ENCODE measurements at places on chromosomes 12 and 14.

- no peak for DNase-seq
These were observed 37.8 kb upstream of the ITPR2 start for GRCh38 chr12:26870491-26871419.

- DNase-seq = no peak
These were observed 38.7 kb downstream of the P2RX4 start for GRCh38 chr12:121248622-121249021.

GRCh38 chr12:88182416-88182815, 40.3 kb downstream of the TMTC3 start:
- DNase-seq = no peak

- DNase-seq = no peak
These were observed 177.2 kb upstream of the NTF3 start for GRCh38 chr12:5254703-5255102.

DNA sequence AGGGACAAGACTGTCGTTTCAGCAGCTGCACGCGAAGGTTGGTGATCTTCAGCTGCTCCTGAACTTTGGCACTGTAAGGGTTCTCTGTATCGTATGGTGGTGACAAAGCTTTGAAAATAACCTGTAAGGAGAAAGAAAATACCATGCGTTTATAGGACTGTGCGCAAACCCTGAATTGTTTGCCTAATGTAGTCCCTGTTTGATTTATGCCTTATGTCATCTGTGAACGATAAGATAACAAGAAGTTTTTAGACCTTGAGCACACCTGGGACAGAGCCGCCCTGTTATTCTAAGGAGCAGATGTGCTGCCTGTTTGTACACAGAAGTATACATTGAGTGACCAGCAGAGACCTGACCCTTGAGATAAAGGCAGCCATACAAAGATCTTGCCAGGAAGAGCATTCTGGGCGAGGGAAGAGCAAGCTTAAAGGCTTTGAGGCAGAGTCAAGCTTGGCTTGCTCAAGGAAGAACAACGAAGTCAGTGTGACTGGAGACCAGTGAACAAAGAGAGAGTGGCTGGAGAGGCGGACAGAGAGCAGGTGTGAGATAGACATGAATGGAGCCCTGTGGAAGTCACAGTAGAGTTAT, 52.4 kb downstream of the NTN4 start:
- no peak for DNase-seq

GRCh38 chr12:122889761-122890520, 6.0 kb downstream of the VPS37B start:
- DNase-seq = no peak

GRCh38 chr14:54446161-54446693, 5.1 kb upstream of the CNIH1 start:
- no peak for DNase-seq

- no peak for DNase-seq
These were observed 5.5 kb downstream of the AQP2 start for GRCh38 chr12:49955899-49956662.

DNA sequence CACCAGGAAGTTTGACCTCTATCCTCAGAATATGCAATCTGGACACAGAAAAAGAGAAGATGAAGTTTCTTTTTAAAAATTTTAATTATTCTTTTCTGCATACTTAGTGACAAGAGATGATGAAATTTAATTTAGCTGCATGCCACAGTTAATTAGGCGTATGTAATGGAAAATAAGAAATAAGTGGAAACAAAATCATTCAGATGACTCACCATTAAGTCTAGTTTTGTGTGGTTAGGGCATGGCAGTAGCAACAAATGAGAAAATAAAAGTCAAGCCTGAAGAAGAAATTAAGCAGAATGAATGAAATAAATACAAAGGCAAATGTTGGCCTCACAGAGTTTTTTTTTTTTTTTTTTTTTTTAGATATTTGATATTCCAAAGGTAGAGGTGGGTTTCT, 30.9 kb upstream of the KLRD1 start:
- DNase-seq = no peak

DNA sequence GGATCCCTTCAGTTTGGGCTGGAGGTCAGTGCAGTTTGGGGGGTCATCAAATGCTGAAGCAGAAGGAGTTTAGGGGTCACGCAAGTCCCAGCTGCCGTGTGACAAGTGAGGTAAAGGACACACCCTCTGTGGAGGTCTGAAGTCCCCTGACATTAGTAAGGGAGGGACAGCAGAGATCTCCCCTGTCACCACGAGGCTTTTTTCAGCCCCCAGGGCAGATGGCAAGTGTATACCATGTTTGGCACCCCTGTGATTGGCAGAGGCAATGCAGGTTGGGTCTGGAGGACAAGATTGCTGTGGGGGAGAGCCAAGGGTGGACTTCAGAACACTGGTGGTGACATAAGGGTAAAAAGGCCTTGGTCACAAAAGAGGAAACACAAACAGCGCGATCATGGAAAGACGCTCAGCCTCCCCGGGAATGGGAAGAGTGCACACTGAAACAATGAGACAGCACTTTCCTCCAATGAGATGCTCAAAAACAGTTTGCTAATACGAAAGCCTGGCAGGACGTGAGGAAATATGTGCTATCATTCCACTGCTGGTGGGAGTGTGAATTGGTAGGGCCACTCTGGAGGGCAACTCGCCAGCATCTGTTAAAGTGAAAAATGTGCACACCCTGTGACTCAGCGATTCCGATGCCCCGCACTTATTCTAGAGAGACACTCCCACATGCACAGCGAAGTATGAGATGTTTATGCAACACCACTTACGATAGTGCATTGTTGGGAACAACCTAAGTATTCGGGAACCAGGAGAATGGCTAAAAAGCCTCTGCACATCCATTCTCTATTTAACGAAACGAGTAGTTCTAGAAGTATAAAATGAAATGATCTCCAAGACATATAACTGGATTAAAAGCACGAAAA, 14.4 kb upstream of the CD27 start:
- peak; percentile 93 for DNase-seq

GRCh38 chr12:57431654-57432188, 878 bp upstream of the R3HDM2 start:
- no peak for DNase-seq

DNA sequence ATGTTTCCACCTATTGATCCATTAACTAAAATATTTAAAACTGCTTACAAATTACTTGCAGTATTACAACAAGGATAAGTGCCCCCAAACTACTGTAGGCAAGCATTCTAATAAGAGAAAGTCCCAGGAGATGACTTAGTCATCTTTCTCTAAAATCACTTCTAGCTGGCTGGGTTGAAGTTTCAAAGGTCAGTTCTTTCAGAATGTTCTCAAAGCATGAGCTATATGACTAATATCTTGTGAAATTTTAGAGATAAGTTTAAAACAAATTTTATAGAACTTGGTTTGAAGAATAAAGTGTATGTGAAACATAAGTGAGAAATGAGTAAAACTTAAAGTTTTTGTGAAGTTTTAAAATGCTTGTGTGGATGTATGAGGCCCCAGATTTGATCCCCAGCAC, 24.3 kb upstream of the OR6J1 start:
- DNase-seq = no peak

DNA sequence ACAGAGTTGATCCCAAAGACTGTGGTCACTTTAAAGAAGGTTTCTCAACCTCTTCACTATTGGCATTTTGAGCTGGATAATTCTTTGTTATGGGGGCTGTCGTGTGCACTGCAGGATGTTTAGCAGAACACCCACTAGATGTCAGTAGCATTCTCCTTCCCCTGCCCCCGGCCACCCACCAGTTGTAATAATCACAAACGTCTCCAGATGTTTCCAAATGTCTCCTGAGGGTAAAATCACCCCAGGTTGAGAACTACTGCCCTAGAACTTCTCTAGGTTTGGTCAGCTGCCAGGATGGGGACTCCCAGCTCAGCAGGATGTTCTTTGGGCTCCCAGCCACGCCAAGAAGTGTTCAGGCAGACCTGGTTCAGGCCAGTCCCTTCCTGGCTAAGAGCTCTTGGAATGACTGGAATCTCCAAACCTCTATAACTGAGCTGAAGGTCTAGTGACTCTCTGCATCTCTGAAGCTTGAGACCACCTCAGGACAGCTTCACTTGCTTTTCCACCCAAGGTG, 12.5 kb upstream of the AJUBA start:
- peak; percentile 40 for DNase-seq

- DNase-seq = no peak
These were observed at the start of gene IL23A for GRCh38 chr12:56338308-56339157. IL23A (plus strand) TSS chr12:56338884; CDS start chr12:56339045, 161 bp downstream.

DNA sequence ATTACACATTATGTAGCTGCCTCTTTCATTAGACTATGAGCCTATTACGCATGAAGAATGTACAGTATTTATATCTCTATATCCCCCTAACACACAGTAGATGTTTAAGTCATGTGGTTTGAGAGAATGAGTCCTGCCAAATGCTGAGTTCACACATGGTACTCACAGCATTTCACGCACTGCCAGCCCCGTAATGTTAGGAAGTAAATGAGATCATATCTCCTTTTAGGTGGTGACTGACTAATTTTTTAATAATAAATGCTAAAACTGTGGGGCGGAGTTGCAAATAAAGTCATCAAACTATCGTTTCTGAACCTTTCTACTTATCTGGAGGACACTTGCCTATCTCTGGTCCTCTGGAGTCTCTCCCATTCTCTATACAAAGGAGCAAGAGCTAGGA, 343.8 kb downstream of the ADAMTS20 start:
- no peak for DNase-seq

GRCh38 chr14:65878586-65878985, 466.1 kb downstream of the FUT8 start:
- no peak for DNase-seq

DNA sequence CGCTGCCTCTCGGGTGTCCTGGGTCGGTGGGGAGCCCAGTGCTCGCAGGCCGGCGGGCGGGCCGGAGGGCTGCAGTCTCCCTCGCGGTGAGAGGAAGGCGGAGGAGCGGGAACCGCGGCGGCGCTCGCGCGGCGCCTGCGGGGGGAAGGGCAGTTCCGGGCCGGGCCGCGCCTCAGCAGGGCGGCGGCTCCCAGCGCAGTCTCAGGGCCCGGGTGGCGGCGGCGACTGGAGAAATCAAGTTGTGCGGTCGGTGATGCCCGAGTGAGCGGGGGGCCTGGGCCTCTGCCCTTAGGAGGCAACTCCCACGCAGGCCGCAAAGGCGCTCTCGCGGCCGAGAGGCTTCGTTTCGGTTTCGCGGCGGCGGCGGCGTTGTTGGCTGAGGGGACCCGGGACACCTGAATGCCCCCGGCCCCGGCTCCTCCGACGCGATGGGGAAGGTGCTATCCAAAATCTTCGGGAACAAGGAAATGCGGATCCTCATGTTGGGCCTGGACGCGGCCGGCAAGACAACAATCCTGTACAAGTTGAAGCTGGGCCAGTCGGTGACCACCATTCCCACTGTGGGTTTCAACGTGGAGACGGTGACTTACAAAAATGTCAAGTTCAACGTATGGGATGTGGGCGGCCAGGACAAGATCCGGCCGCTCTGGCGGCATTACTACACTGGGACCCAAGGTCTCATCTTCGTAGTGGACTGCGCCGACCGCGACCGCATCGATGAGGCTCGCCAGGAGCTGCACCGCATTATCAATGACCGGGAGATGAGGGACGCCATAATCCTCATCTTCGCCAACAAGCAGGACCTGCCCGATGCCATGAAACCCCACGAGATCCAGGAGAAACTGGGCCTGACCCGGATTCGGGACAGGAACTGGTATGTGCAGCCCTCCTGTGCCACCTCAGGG, 679 bp downstream of the ARF6 start:
- peak; percentile 53 for DNase-seq

- DNase-seq = peak; percentile 71
These were observed 18.0 kb downstream of the TNFAIP2 start for GRCh38 chr14:103141117-103141796.

- no peak for DNase-seq
These were observed 5.6 kb downstream of the TCTN1 start for GRCh38 chr12:110619534-110619953.

GRCh38 chr12:69925291-69925690, 100.3 kb downstream of the MYRFL start:
- DNase-seq = no peak

DNA sequence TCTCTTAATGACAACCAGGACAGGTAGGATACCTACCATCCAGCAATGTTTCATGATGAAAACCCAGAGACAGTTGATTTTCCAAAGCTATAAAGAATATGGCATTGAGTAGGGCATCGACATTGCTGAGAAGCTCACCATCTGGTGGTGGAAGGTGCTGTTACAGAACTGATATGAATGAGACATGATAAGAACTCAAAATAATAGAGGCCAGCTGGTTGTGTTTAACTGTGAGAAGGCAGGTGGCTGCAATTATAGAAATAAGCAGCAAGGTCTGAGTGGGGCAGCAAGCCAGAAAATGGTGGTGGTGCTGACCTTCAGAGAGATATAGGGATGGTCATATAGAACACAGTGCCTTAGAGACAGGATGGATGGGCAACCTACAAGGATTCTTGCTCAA, 449.7 kb downstream of the BTG1 start:
- no peak for DNase-seq

DNA sequence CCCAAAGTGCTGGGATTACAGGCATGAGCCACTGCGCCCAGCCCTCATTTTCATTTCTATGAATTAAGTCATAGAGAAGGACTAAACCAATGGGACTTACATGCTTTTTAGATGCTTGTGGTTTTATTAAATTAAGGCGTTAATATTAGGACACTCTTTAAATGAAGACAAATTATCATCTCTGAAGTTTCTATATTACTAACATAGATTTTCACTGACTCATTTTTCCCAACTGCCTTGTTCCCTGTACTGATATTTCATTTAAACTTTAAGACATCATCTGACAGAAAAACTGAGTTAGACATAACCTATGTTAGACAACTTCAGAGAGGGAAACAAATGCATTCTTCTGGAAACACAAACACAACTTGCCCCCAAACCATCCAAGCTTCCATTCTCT, 99.8 kb downstream of the BTG1 start:
- no peak for DNase-seq

- DNase-seq = no peak
These were observed 210.0 kb upstream of the SEL1L start for GRCh38 chr14:81743605-81744004.

DNA sequence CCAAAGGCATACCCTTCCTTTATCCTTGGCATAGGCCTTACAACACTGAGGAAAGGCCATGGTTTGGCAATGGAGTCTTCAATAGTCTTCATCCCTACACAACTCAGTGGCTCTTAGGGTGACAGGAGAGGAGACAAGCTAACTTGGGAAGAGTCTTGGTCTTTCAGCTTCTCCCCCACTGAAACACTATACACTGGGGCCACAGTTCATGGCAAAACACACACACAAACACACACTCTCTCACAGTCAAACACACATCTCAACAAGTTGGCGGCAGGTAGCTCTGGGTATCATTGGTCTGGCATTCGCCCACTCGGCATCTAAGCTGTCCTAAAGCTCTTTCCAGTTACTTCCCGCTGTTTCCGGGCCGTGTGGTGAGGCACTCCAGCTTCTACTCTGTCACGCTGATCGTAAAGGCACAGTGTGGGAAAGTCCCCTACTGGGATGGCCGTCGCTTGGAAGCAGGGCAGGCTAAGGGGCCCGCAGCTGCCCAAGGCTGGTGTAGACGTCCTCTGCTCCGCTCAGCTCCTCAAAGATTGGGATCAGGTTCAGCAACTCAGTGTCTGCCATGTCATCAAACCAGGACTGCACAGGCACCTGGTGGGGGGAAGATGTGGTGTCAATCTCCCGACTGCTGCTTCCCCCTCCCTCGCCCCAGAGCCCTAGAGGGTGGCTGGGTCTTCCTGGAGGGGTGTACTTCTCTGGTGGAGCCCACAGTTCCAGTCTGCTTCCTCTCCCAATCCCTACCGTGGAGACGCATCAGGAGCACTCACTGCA, 4.8 kb upstream of the AVIL start:
- DNase-seq = no peak

- peak; percentile 91 for DNase-seq
These were observed 31.1 kb upstream of the MAP1LC3B2 start for GRCh38 chr12:116528065-116528464.

Data from A549 (cell line).